ENCODE measurements at places on chromosomes 4 and X.

GRCh38 chrX:123859409-123859845 lies 426 bp upstream of the XIAP start:
- DNase-seq = no peak

GRCh38 chrX:83508526-83509253 lies 600 bp downstream of the POU3F4 start:
- no peak for DNase-seq

DNA sequence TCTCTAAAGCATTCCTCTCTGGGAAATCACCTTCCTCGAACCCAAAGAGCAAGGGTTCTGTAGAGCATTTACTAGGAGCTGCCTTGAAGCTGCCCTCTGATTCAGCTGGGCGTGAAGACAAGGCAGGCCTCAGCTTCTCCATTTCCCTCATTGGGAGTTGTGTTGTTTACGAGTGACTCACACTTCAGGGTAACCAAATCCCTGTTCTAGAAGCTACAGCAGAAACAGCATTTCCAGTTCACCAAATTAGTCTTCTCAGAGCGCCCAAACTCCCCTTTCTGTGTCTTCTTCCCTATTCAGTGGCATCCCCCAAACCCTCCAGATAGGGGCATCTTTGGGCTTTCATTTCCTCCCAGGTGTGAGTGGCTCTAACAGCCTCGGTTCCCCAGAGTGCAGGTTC lies 863 bp upstream of the XPNPEP2 start:
- DNase-seq = no peak

- no peak for DNase-seq
These were observed 172.3 kb upstream of the RPS6KA3 start for GRCh38 chrX:20438871-20439526.

GRCh38 chr4:57122959-57123358 lies 12.8 kb upstream of the IGFBP7 start:
- DNase-seq = no peak

GRCh38 chr4:74291471-74291870 lies 16.8 kb upstream of the EPGN start:
- DNase-seq = no peak

DNA sequence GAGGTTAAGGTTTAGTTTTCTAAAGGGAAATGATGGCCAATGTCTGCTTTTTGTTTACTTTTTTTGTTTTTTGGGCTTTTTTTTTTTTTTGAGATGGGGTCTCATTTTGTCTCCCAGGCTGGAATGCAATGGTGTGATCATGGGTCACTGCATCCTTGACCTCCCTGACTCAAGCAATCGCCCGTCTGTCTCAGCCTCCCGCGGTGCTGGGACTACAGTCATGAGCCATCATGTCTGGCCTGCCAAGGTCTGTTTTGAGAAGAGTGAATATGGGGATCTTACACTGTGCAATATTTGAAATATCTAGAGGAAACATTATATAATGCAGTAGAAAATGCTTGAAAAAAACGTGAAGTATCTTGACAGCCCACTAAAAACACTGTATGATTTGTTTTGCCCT lies 162.5 kb downstream of the GASK1B start:
- no peak for DNase-seq

DNA sequence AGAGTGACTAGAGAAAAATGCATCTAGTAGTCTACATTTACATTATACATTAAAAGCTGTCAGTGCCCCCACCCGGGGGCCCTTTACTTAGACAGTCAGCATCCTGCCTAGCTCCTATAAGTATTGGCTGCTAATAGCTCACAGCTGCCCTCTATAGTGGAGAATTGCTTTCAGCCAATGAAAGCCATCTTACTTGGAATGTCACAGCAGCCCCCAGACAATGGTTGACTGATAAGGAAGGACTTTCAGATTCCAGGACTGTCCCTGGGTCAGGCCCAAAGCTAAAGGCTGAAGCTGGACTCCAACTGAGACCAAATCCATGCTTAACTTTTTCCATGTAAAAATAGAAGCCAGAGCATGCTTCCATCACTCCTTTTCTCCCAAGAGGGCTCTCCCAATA lies 196.9 kb downstream of the ANKRD50 start:
- no peak for DNase-seq

DNA sequence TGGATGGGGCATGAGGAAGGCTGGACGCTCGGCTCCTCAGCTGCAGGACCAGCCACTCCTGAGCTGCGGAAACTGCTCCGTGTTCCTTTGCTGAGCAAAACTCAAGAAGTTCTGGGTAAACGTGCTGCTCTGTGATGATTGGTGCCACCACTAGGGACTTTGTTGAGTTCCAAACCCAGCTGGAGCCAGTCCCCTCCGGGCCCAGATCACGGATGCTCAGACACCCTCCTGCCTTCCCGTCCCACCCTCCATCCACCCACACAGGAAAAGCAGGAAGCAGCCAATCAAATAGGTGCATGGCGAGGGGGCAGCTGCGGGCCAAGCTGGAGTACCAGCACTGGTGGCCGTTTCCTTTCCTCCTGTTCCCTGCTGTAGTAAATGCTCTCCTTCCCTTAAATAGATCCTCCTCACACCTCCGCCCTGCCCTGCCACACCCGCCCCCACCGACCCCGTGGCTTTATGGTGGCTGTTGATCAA lies 68.0 kb downstream of the ADRA2C start:
- DNase-seq = no peak

DNA sequence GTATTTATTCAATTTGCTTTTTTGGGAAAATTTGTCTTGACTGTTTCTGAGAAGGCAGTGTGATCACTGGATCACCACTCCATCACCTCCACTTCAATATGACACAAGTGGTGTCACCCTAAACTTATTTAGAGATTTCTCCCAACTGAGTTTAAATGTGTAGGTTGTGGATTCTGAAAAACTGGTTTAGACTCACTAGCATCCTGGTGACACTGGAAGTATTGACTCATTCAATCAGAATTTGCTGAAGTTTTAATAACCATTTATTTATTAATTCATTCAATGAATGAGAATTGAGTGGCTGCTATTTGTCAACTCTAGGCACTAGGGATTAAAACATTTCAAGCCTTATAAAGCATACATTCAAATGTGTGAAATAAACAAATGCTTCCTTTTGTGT lies 819.1 kb upstream of the EPHA5 start:
- no peak for DNase-seq

- peak; percentile 86 for DNase-seq
These were observed 9.5 kb downstream of the RGS12 start for GRCh38 chr4:3302173-3302785.

DNA sequence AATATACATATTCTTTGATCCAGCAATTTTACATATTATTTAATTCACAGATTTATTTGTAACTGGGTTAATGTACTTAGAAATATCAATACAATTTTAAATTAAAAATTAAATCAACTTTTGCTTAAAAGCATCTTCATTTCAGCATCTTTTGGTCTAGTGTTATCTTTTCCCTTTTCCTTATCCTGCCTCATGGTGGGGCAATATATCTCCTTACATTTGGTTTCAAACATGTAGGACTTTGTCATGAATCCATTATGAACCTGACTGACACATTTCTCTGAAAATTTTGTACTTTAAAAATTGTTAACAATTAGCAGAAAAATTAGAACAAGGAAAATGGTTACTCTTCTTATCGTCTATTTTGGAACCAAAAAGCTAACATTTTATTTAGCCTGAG lies 42.8 kb upstream of the ANK2 start:
- no peak for DNase-seq

DNA sequence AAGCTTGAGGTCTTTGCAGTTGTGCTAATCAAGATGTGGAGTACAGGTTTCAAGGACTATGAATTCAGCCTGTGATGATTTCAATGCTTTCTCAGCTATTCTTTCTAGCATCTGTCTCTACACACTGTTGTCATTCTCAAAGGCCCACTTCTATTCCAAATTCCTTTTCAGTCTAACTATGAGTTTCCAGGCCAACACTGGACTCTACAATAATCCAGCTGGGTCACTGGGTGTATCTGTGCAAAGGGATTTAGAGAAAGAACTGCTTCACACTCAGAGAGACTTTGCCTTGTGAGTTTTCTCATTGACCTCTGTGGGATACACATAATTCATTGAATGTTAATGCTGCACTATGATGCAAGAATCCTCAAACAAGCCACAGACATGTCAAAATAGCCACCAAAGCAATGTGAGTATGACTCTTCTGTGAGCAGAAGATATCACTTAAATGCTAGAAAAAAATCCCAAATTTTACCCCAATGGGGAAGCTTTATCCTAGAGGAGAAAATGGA lies 171.8 kb upstream of the CLNK start:
- no peak for DNase-seq

GRCh38 chr4:111923786-111924185 lies 221.5 kb upstream of the FAM241A start:
- DNase-seq = no peak

DNA sequence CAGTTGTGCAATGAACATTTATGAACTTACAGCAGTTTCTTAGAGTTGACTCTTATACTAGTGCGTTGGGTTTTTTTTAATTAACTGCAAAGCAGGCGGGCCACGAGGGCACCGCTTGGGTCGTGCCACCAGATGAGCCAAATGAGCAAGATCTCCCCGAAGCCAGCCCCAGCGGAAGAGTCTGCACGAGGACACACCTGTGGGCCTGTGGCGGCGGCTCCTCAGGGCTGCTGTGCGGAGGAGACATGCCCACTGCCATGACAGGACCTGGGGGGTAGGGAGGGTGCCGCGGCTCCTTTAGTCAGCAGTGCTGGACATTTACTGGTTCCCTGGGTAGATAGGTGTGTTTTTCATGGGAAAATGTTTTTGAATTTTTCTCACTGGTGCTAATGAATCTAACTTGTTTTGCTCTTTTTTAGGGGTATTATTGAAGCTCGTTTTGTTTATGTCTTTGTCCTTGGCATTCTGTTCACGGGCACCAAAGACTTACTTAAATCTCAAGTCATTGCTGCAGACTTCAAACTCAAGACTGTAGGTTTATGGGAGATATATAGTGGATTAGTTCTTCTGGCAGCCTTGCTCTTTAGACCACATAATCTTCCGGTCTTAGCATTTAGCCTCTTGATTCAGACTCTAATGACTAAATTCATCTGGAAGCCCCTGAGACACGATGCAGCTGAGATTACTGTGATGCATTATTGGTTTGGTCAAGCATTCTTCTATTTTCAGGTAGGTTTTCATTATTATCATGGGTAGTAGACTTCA lies 31.2 kb downstream of the PIGG start:
- no peak for DNase-seq

DNA sequence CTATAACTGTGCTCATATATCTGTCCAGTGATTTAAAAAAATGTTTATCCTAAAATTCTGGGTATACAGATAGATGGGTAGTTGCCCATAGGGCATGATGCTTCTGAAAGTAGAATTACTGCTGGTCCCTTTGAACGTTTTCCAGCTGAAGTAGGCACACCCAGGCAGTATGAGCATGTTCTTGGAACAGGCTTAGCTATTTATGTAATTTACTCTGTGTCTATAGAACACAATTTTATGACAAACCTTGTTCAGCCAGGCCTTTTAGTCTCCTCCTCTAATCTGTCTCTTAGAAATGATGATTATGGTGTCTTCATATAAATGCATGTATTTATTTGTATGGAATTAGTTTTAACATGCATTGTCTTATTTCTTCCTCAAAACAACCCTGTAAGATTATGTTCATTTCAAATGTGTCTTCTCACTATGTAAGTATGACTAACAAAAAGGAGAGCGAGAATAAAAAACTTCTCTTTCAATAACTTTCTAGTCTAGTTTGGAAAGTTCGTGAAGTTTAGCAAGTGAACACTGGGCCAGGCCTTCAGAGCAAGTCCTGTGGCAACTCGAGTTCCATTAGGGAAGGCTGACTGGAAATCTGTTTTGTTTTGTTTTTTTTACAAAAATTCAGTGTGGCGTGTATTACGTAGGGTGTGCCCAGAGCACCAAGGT lies 142.0 kb downstream of the AFF1 start:
- no peak for DNase-seq

DNA sequence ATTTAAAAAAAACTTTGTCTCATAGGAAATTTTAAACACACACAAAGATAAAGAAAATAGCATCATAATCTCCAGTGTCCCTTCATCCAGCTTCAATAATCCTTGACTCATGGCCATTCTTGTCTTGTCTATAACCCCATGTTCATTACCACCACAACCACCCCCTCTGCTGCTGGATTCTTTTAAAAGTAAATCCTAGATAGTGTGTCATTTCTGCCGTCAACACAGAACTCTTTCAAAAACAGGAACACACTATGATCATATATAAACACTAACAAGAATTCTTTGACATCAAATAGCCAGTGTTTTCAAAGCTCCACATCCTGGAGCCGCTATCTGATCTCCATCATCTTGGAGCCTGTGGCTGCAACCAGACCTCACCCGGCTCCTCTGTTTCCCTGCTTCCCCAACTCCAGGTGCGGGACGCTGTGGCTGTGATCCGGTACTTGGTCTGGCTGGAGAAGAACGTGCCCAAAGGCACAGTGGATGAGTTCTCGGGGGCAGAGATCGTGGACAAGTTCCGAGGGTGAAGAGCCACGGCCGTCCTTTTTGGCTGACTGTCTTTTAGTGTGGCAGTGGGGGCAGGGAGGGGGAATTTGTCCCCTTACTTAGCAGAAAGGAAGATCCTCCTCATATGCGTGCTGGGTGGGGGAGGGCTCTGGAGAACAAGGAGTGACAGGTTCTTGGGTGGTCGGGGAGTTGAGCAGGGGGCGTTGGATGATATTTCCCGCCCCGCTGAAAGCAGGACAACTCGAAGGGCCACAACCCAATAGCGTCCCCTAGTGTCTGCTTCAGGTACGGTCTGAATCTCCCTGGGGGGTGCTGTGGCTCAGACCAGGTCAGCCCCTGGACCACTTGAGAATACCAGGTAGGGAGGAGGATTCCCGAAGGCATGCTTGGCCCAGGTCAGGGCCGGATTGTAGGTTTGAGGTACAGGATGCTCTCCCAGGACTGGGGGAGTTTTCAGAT lies 15.6 kb downstream of the XPNPEP2 start:
- DNase-seq = no peak

DNA sequence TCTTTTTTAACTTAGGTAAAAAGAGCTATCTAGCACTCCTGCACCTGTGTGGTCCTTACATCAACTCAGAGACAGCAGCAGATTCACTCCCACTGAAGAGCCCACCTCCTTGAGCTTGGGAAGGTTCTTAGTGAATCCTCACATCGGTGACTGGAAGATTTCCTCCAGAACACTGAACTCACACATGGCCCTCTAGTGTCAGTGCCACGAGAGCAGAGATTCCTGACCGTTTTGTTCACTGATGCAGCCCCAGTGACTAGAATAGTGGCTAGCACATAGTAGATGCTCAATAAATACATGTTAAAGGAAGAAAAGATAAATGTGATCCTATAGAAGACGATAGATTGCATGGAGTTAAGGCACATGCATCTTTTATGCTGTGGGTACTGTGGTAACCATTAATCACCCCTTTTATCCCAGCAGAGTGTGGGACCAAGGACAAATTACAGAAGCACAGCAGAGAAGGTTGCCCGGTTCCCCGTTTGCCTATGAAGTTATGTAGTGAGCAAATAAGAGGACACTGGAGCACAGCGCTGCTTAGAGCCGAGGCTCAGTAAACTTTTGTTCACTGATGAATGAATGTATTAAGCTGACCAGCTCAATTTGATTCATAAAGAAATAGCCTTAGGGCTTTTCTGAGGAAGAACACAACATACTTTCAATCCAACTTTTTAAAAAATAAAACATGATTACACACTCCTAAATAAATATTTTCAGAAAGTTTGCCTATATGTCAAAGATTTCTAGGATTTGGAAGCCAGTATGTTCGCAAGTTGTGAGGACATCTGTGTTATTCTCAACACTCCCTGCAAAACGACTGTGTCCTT lies 8.7 kb downstream of the GASK1B start:
- DNase-seq = no peak
